Substantia nigra (tissue), 51 donors: ENCODE measurements at places on chromosomes 1 and 21.

DNA sequence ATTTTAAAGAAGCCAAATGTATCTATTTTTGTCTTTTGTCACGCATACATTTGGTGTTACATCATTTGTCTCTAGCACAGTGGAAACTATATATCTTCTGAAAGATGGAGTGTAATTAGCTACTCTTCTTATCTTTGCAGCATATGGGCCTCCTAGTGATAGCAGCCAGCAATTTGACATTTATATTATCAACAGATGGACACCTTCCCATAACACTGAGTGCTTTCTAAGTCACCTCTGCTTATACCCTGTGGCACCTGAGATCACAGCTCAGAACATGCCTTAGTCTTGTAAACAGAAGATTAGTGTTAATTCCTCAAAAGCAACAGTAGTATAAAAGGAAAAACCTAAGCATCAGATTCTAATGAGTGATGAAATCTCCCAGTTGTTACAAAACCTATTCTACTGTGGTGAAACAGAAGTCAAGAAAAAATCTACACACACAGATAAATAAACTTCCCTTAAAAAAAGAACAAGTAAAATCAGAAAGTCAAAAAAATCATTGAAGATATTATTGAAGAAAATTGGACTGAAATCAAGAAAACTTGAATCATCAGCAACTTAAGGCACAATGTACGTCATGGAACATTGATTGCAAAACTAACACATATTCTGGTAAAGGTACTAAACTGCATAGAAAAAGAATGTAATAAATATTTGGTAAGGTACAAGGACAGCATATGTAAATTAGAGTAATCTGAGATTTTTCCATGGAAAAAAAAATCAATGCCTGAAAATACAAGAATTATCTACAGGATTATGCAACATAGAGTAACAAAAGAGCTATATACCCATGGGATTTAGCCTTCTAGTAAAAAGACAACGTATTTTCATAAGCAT lies 61.7 kb downstream of the KCNT2 start:
- no peak for DNase-seq

GRCh38 chr1:108962681-108963051 lies 618 bp downstream of the CLCC1 start:
- DNase-seq, result no peak

GRCh38 chr1:182441719-182442118 lies 8.2 kb upstream of the RGSL1 start:
- no peak for DNase-seq

DNA sequence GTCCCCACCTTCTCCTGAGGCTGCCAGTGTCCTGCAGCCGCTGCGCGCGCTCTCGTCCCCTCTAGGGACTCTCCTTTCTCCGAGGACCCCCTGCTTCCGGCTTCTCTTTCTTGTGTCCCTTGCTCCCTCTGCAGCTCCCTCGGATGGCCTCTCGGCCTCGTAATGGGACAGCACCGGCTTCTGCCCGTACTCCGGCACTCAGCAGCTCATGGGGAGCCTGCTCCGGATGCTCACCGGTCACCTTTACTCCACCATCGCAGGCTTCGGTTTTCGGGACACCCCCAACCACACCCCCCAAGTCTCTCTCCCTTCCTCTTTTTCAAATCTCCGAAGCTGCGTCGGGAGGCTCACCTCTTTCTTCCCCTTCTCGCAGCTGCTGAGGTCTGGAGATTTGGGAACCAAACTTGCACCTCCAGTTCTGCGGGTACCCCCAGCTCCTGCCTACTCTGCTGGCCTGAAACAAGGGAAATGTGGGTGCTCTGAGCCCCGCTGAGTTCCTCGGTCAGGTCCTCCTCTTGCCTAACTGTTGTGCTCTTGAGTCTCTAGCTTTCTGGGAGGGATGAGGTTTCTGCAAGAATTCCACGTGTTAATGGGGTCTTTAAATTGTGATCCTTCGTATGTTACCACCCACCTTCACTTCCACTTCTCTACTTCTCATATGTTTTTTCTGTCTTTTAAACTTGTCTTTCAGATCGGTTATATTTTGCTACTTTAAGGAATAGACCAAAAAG lies 930 bp downstream of the CDC14A start:
- DNase-seq, result peak; percentile 51

- DNase-seq, result no peak
These were observed 76.3 kb downstream of the MORN1 start for GRCh38 chr1:2314803-2315673.

DNA sequence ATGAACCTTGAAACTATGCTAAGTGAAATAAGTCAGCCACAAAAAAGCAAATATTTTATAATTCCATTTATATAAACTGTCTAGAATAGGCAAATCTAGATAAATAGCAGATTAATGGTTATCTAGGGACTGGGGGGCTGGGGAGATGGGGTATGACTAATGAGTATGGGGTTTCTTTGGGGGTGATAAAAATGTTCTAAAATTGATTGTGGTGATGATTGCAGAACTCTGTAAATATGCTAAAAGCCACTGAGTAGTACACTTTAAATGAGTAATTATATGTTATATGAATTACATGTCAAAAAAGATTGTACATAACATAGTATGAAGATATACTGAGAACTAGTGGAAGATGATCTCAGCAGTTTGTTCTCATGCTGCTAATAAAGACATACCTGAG lies 675.0 kb downstream of the KIF26B start:
- DNase-seq, result no peak

DNA sequence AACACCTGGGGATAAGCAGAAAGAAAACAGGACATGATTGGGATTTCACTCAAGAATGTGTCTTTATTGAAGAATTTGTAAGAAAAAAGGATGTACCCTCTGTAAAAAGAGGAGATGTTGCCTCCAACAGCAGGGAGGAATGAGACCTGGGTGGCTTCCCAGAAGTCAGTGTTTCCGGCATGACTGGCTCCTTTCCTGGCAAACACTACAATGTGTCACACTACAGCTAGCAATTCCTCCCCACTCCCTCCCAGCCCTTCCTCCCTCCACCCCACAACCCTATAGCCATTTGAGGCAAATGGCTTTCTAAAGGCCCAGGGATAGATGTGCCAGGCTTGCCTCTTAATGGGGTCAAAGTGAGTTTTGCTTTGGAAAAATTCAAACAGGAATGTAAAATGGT lies 11.5 kb upstream of the COL8A2 start:
- no peak for DNase-seq
